Stimulated activated CD8-positive, alpha-beta memory T cell treated with anti-CD3 and anti-CD28 coated beads, Interleukin-7, amount 100 ng/mL, for 48 hours (primary cell): ENCODE measurements at places on chromosomes 2 and 18.

DNA sequence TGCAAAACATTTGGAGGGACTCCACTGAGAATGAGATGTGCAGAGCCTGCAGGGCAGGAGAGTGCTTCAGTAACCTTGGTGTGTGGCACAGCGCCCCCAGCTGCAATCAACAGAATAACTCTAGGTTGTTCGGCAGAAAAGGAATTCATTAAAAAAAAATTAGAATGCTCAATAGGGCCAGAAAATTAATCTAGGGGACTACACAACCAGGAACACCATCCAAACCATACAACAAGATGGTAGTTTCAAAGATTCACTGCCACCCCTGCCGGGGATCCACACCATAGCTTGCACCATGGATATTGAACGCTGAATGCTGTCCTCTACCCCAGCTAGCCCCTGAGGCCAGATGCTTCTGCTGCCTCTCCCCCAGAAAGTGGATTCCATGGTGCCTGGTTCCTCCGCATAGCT lies 50.1 kb downstream of the THUMPD2 start:
- DNase-seq = peak; percentile 9

DNA sequence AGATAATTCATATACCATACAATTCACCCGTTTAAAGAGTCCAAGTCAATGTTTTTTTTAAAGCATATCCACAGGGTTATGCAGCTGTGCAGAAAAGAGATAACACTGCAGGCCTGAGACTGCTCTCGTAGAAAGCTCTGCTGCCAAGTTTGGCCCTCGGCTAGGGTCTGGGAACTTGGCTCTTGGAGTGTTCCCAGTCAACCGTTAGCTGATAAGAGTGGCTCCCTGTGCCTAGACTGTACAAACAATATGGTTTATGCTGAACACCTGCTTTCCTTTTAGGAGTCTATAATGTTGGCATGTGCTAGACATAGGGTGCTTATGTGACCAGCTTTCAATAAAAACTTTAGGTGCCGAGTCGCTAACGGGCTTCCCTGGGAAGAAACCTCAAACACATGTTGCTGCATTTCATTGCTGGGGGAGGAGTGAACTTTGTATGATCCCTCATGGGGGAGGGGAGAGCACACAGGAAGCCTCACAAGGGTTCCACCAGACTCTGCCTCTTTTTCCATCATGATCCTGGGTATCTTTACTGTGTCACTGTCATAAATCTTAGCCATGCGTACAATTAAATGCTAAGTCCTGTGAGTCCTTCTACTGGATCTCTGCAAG lies 34.7 kb downstream of the RFX8 start:
- no peak for DNase-seq

DNA sequence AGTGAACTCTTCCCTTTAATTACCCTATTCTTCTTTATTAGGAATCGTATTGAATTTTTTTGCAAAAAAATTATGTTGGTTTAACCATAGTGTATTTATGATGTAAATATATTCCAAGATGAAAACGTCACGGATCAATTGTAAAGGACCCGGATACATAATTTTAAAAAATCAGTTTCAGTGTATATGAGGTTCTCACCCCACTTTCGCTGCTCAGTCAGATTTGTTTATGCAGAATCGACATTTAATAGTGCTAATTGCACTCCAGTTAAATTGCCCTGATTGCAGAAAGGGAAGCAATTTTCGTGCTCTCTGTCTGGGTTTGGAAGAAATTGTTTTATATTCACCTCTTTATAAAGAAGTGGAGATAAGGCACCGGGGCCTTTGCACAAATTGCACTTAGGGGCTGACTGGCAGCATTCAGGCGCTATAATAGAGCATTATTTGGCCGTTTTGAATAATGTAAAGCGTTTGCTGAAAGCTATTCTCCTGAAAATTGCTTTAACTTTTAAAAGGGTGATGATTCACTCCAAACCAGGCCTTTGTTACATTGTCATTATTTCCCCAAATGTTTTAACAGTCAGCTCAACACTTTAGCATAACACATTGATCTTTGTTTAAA lies 3.0 kb upstream of the SP9 start:
- no peak for DNase-seq

GRCh38 chr2:50746526-50746925 lies 285.4 kb downstream of the NRXN1 start:
- no peak for DNase-seq

GRCh38 chr2:159177957-159178356 lies 108.5 kb downstream of the WDSUB1 start:
- DNase-seq = no peak

DNA sequence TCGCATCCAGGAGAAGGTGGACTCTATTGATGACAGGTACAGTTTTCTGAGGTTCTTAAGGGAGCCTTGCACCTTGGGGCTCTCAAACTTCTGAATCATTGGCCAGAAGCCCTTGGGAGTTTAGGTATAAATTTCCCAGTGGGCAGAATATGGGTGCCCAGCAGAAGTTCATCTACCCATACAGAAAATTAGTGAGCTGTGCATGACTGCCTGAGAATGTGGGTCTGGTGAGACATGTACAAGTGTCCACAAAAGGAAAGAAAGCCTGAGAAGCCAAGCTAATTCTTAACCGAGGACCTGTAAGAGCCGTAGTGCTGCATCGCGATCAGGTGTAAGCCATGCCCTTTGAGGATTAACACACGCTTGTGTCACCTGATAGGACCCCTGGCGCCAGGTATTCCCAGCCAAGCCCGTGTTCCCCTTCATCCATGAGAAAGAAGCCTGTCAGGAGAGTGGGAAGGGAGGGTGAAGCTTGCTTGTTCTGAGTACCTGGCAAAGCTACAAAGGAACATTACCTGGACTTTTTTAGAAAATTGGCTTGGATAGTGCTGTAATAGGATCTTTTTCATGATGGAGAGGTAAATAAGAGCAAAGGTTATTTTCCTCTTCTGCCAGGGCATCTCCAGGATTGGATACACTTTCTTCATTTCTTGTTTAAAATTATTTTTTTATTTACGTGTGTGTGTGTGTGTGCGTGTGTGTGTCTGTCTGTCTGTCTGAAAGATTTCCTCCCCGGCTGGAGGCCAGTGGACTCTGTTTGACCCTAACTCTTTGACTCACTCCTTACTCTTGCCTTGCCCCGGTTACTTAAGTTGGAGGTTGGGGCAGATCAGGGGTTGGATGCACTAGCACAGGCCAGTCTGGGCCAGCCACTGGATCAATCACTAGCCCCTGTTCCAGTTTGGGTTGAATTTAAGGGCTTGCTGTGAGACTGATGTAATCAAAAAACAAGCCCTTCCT lies 90.4 kb upstream of the EML6 start:
- no peak for DNase-seq

DNA sequence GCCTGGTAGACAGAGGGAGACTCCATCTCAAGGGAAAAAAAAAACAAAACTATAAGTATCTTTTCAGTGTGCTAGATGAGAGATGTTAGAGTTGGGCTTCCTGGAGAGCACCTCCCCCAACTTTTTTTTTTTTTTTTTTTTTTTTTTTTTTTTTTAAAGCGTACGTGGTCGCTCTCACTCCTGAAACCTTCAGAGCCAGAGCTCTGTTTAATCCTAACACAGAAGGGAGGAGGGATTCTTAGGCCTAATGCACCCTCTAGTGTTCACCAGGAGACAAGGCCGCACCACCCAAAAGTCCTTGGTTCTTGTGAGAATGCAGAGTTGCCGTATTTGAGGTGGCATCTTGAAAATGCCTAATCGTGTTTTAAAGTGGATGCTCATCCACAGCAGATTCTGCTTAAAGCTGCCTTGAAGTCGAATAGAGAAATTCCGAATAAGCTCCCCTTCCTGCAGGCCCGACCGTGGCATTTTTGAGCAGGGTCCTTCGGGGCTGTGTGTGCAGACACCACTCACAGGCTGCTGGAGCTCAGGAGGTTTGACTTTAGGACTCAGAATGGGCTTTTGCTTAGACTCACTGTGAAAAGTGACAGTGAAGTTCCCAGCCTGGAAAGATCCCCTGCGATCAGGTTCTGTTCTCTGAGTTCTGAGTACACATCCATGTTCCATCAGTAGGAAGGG lies 252.6 kb downstream of the AGAP1 start:
- peak; percentile 29 for DNase-seq

DNA sequence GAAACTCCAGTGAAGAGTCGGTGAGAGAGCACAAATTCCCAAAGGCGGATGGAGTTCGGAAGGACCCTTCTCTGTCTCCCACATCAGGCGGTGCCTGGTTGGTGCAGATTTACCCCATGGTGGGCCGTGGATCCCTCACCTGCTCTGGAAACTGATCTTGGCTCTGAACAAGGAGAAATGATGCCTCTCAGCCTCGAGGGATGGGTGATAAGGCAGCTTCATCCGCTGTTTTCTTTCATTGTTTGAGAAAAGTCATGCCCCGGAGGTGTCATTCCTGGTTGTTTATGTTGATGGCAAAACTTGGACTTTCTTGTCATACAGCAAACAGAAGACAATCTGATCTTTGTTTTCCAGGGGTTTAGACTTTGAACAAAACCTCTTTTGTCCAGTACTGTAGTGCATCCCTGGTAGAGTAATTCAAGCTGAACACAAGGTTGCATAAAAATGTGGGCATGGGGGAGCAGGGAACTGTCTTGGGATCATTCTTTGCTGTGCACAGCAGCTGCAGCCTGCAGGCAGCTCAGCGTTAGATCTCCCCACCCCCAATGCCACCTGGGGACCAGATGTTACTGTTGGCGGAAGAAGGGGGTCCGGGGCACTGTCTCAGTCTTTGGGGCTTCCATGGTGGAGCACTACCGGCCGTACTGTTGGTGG lies 81.3 kb downstream of the NFATC1 start:
- no peak for DNase-seq

DNA sequence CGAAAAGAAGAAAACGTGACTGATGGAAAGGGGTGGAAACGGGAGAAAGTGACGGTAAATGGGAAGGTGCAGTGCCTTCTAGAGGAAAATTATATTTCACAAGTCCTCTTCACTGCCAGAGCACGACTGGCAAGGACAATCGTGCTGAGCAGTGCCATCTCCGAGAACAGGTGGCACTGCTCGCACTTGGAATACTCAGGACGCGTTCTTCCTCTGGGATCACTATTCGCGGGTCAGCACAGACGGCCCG lies 364 bp downstream of the STAT1 start:
- DNase-seq = no peak

DNA sequence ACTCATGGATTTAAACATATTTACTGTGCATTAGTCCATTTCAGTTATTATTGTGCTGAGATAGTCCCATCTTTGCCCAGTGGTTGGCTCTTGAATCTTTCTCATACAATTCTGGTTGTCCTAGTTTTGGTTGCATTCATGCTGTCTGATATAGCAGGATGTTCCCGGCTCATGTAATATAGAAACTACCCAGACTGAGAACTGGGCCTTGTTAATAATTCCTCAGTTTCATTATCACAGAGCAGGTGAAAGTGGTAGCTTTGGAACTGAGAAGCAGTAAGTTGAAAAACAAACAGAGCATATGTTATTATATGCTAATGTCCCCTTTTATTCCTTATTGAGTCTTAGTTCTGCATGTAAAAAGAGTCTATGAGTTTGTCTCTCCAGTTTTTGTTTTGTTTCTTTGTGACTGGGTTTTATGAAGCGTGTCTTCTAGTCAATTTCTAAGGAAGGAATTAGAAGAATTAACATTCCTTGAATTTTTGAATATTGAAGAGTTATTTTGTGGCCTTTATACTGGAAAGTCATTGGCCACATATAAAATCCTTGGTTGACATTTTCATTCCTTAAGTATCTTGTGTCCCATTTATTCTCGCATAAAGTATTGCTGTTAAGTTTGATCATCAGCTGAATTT lies 43.3 kb downstream of the EIF5B start:
- no peak for DNase-seq

DNA sequence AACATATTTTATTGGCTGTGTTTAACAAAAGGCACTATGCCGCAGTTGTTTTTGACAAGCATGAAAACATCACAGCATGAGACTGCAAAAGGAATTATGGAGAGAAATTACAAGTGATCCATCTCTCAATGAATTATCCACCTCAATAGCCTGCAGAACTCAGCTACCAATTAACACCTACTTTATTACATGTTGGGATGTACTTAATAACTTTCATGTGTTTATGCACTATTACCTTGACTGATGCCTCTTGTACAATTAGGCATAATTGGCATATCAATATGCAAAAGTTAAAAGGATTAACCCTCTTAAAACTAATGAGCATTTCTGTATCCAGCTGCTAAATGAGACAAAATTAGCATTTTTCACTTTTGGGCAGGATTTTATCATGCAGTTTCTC lies 27.8 kb downstream of the ARHGAP15 start:
- DNase-seq = no peak

DNA sequence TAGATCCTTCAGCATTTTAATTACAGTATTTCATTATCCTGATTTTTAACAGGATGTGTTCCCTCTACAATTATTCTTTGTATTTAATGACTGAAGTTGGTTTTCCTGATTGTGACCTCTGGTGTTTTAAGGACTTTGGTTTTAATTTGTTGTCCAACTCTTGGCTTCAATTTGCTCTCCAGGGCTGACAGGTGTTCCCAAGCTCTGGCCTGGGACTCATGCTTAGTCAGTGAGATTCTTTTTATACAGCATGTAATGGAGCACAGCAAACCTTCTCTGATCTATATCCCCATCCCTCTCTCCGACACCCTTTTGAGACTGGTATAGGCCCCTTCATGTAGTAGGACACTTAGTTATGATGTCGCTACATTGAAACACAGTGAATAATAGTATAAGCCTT lies 896.3 kb downstream of the TSN start:
- no peak for DNase-seq
